SJSA1 (cell line): ENCODE measurements at places on chromosomes 12 and 14. TPM values are rescaled to one million over a fixed set of nuclear protein-coding genes. Genes with fewer than 3 reads are reported as not detected.

The OR10AD1 gene
- not detected in 2 replicates for total RNA-seq

The MANSC1 gene
- total RNA-seq, result 0.22 and 1.5 TPM in 2 replicates

The CIROP gene
- total RNA-seq, result not detected in 2 replicates

The POTEG gene
- not detected in 2 replicates for total RNA-seq

The SLCO1B1 gene
- not detected in 2 replicates for total RNA-seq

DNA sequence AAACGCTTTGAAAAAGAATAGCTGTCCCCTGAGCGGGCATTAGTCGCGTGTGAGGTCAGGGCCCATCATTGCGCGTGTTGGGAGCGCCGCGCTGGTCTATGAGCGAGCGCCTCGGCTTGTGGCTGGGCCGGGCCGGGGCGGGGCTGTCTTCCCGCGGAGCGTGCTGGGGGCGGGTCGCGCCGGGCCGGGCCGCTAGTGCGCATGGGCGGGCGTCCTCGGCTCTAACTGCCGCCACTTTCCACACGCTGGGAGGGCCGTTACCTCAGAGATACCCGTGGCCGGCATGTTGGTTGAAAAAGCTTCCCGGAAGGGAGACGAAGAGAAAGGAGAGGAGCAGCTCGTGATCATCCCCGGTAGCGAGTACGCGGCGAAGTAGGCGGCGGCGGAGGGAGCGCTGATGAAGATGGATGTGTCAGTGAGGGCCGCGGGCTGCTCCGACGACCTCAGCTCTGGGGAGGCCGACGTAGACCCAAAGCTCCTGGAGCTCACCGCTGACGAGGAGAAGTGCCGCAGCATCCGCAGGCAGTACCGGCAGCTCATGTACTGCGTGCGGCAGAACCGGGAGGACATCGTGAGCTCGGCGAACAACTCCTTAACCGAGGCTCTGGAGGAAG, at the start of gene EID3:
Gene EID3 (plus strand): TSS at position 202 of the 614 bp plus-strand sequence. CDS start 196 bp downstream, at position 398.
- no peak for DNase-seq

DNA sequence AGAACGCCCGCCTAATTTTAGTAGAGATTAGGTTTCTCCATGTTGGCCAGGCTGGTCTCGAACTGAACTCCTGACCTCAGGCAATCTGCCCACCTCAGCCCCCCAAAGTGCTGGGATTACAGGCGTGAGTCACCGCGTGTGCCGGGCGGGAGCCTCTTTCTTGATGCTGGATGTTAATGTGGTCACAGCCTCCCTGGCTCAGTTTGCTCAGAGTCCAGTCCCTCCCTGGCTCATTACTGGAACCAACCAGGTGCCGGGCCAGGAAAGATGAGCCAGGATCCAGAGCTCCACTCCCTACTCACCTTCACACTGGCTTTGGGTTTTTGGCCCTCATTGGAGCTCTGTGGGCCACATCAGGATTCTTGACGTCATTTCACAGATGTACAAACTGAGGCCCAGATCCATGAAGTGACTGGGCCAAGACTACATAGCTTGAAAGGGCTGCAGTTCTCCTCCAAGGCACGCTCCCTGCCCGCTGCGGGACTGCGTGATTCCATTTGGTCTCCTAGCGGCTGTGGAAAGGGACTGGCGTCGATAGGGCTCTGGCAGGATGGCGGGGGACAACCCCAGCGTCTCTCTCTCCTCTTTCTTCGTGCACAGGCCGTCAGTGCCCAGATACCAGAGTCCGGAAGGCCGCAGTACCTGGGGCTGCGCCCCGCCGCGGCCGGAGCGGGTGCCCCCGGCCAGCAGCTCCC, 5.1 kb upstream of the SHMT2 start:
- no peak for DNase-seq

The CCDC198 gene
- total RNA-seq, result not detected in 2 replicates

- no peak for DNase-seq
Observed at GRCh38 chr12:17206553-17206952, 600.6 kb upstream of the LMO3 start.

- no peak for DNase-seq
Observed at GRCh38 chr12:109573914-109574244, 285 bp downstream of the MVK start.

GRCh38 chr14:64147126-64147790, 146.9 kb downstream of the ESR2 start:
- peak; percentile 72 for DNase-seq

GRCh38 chr12:1161197-1161596, 170.2 kb downstream of the ERC1 start:
- no peak for DNase-seq

DNA sequence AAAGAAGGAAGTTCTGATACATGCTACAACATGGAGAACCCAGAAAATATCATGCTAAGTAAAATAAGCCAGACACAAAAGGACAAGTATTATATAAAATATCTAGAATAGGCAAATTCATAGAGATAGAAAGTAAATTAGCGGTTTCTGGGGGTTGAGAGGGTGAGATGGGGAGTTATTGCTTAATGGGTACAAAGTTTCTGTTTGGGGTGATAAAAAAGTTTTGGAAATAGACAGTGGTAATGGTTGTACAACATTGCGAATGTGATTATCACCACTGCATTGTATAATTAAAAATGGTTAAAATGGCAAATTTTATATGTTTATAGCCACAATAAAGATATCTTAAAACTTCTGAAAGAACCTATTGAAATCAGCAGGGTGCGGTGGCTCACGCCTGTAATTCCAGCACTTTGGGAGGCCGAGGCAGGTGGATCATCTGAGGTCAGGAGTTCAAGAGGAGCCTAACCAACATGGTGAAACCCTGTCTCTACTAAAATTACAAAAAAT, 15.0 kb downstream of the ZBTB25 start:
- no peak for DNase-seq

The ERP27 gene
- total RNA-seq, result not detected in 2 replicates

DNA sequence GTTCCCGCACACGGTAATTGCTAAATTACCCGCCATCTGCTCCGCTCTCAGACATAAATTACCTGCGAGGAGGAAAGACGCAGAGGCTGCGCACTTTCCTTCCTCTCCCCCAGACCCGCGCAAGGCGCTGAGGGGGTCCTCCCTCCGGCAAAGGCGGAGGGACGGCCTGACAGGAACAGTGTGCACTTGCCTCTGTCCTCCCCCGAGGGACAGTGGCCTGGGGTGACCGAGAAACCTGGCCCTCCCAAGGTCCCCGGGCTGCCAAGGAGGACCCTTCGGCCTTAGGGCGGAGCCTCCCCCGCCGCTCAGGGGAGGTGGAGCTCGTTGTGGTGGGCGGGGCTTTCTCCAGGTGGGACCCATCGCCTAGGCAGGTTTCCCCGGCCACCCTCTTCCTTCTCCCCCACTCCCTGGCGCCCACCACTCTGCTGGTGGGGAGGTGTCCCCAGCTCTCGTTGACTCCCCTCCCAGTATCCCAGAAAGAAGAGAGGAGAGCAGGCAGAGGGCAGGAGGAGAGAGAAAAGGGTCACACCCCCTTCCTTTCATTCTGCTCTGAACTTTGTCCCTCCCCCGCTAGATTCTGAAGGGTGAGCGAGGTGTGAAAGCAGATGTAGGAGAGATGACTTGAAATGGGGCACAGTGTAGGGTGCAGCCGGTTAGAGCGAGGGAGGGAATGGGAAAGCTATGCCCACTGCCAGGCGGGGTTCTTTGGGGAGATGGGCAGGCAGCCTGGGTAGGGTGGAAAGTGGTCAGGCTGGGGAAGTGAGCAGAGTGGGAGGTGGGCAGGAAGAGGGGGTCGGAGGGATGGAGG, 11.4 kb upstream of the CALCOCO1 start:
- DNase-seq, result no peak

- DNase-seq, result no peak
Observed at GRCh38 chr12:27434673-27435565, 11.6 kb upstream of the SMCO2 start.

The RDH5 gene
- total RNA-seq, result 0.22 and 1.9 TPM in 2 replicates

DNA sequence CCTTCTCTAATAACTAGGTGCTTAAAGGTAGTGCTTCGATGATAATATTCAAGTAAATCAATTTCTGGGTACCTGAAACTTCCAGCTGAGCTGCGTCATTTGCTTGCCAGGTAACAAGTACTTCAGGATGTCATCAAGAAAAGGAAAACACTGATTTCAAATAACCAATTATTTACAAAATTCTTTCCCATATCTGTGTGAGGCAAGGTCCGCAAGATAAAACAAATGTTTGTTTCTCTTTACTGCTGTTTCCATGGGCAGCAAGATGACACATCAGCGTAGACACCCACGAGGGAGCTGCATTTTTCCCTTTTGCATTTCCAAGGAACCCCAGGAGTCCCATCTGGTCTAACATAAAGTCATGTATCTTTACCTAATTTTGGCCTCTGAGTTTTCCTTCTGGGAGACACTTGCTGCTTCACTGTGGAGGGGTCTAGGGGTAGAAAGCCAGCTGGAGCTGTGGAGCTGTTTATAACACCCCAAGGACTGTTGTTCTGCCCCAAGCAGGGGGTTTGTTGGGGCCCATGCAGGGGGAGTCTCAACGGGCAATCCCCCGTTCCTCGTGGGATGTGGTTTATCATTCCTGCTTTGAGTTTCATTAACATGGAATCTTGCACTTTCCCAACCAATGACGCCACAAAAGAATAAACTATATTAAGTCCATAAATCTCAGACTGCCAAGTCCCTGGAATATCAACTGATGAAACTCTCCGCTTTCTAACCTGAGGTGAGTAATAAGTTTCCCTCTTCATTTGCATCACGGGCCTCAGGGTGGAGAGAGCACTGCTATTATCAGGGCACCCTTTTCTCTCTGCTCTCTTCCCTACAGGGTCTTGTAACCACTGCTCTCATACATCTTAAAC, 112.8 kb upstream of the PELI2 start:
- peak; percentile 51 for DNase-seq

DNA sequence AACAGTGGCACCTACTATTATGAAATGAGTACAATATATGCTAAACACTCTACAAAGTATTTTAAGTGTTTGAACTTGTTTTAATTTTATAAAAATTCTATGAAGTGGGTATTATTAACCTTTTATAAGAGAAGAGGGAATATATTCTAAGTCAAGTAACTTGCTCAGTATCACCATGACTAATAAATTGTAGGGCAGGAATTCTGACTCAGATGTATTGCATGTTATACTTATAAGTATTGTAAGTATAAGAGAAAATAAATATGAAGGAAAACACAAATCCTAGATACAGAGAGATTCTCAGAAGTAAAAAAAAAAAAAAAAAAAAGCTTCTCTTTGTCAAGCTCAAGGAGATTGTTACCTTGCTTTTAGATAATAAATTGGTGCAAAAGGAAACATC, 893.2 kb downstream of the SLC16A7 start:
- no peak for DNase-seq

DNA sequence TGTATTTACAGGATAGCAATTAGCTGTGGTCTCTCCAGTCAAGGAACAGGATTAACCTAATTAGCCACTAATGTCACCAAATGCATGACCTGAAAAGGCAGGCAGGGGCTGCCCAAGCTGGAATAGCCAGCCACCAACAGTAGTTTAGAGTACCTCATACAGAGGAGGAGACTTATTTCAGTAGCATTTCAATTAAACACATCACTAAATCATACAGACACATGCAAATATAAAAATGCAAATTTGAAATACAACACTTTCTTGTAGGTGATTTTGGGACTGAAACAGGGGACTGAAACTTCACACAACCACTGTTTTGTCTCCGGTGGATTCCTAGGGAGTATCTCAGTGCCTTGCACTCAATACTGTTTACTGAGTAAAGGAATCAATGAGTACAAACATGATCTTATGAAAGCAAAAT, 636 bp upstream of the IFNG-AS1 start:
- no peak for DNase-seq

GRCh38 chr14:74934041-74934440, 11.0 kb upstream of the RPS6KL1 start:
- no peak for DNase-seq

DNA sequence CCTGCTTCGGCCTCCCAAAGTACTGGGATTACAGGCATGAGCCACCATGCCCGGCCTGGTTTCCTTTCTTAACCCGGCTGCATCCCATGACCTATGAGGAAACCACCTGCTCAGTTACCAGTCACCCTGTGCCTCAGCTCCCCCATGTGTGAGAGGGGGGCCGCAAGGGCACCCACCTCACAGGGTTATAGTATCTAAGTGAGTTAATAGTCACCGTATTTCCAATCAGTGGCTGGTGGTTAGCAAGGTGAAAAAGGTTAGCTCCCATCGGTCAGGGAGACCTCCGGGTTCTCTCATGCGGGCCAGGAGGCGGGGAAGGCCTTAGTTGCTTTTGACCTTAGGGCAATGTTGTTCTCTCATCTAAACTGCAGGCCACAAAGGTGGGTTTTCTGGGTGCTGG, 6.7 kb downstream of the LRP1 start:
- DNase-seq, result no peak

DNA sequence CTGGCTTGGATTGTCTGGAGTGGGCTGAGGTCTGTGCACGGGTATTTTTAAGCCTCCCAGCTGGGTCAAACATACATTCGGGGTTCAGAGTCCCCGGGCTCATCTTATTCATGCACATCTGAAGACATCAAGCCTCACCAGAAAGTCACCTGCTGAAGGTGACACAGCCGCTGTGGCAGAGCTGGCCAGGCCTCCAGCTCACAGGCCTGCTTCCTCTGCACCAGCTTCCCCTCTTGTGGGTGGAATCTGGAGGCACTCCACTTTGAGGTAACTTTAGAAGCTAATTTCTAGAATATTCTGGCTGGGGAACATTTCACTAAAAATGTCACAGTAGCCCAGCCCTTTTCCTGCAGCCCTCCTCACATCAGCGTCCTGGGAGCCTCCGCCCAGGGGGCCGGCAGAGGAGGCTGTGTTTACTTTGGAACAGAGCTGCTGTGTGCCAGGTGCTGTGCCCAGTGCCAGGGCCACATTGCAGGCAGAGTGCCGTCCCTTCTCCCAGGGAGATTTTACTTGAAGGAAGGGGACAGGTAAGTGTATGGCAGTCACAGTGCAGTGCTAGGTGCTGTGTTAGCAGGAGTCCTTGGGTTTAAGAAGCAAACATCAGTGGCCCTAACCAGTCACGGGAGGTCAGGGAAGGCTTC, 62.2 kb downstream of the TSPAN11 start:
- no peak for DNase-seq

DNA sequence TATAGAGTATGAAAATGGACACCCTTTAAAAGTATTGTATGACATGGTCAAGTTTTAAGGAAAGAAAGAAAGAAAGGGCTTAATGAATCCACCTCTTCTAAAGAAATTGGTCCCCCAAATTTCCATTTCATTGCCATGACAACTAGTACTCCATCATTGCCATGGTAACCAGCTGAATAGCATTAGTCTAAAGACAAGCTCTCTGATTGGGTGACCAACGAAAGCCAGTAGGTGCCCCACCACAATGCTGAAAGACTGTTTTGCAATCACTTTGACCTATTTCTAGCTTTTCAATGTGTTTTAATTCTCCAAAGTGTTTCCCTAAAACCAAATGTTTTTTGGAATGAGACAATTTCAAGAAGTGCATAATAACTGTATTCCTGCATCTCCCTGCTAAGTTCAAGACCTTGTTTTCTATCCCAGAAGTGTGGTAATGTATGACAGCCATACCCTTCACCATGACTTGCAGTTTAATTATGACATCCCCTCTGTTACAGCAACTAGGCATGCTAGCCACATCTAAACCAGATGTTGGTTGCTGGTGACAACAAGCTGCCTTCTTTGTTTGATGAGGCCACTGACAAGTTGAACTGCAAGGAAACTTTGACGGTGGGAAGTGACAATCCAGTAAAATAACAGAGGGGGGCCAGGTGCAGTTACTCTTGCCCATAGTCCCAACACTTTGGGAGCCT, 46.7 kb downstream of the KICS2 start:
- DNase-seq, result no peak

The GALNT4 gene
- total RNA-seq, result 9.4 and 10.2 TPM in 2 replicates

The EID3 gene
- 2.1 and 4.8 TPM in 2 replicates for total RNA-seq
